ENCODE measurements at places on chromosomes 2 and 18. TPM values are rescaled to one million over a fixed set of nuclear protein-coding genes. Genes with fewer than 3 reads are reported as not detected.
A peak's percentile ranks its signal among the peaks of the same experiment; 100 is the strongest.

DNA sequence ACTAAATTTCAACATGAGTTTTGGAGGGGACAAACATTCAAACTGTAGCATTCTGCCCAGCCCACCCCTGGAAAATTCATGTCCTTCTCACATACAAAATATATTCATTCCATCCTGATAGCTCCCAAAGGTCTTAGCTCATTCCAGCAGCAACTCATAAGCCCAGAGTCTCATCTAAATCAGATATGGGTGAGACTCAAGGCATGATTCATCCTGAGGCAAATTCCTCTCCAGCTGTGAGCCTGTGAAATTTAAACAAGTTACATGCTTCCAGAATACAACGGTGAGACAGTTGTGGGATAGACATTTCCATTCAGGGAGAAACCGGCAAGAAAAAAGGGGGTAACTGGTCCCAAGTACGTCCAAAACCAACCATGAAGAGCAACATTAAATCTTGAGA is 43.5 kb upstream of the FAHD2A start:
- no peak for DNase-seq
- no peaks in the 10 kb centered on the region for H3K4me1 ChIP-seq
- no peak overlapping the region for H3K4me3 ChIP-seq
- H3K36me3 ChIP-seq: no peaks in the 10 kb centered on the region
- no peaks in the 10 kb centered on the region for H3K27me3 ChIP-seq
- no peak overlapping the region for H3K27ac ChIP-seq

The SERPINB11 gene
- total RNA-seq: not detected

The DSC3 gene
- not detected for total RNA-seq

DNA sequence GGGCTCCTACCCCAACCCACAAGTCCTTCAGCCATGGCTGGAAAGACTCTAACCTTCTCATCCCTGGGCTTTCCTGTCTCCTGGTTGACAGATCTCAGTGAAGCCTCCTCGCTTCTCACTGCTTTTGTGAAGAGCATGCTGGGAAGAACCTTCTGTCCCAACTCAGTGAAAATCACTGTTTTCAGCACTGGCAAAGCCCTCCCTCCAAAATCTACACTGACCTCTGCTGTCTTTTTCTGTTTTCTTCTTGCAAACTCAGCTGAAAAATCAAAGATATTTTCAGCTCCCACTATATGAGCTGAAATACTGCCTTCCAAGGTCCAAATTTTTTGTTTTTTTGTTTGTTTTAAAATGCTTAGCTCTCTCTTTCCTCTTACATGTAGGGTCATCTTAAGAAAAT is 266.3 kb upstream of the AGAP1 start:
- no peaks in the 10 kb centered on the region for H3K27me3 ChIP-seq
- no peak overlapping the region for H3K27ac ChIP-seq
- no peaks in the 10 kb centered on the region for H3K4me1 ChIP-seq
- no peaks in the 10 kb centered on the region for H3K36me3 ChIP-seq

DNA sequence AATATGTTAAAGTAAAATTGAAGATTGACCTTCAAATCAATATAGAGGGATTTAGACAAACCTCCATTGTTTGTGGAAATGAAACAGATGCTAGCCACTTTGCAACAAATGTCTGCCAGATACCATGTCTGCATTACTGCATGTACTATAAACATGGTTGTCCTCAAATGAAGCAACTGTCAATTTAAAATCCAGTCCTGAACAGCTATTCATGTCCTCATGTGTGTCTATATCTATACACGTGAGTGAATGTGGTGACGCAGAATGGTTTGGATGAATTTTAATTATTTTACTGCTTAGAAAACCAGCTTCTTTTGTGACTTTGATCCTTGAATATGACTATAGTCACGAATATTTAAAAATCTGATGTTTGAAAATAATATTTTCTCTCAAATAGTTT is 71.5 kb downstream of the NYAP2 start:
- H3K27me3 ChIP-seq: no peaks in the 10 kb centered on the region
- DNase-seq: no peak
- H3K36me3 ChIP-seq: no peaks in the 10 kb centered on the region
- H3K27ac ChIP-seq: no peak overlapping the region

DNA sequence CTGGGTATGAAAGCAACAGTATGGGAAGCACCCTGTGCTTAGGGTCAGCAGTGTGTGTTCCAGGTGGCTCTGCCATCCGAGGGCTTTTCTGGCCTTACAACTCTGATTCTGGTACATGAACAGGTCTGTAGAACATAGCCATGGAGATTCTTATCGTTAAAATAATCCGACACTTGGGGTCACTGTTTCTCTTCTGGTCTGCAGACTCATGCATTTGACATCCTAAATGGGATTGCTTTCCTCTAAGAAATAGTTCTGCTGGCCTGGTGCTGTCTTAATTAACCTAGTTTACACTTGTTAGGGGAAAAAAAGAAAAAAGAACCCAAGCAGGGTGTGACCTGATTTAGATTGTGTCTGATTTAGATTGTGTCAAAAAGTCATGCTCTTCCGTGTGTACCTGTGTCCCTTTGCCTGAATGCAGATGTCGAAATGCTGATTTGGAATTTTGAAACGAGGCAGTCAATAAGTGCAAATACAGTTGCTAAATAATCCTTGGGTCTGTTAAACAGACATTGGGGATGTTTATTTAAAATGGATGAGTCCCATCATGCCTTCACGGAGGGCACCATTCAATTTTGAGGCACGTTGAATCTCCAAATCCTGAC is 59.6 kb downstream of the TRPM8 start:
- DNase-seq: no peak
- no peaks in the 10 kb centered on the region for H3K4me1 ChIP-seq
- no peak overlapping the region for H3K27ac ChIP-seq
- no peaks in the 10 kb centered on the region for H3K36me3 ChIP-seq

- DNase-seq: no peak
- no peaks in the 10 kb centered on the region for H3K27me3 ChIP-seq
- H3K27ac ChIP-seq: no peak overlapping the region
- no peak overlapping the region for H3K4me3 ChIP-seq
- H3K36me3 ChIP-seq: no peaks in the 10 kb centered on the region
- no peaks in the 10 kb centered on the region for H3K4me1 ChIP-seq
These were observed 4.6 kb downstream of the HOXD1 start for GRCh38 chr2:176193048-176193447.

DNA sequence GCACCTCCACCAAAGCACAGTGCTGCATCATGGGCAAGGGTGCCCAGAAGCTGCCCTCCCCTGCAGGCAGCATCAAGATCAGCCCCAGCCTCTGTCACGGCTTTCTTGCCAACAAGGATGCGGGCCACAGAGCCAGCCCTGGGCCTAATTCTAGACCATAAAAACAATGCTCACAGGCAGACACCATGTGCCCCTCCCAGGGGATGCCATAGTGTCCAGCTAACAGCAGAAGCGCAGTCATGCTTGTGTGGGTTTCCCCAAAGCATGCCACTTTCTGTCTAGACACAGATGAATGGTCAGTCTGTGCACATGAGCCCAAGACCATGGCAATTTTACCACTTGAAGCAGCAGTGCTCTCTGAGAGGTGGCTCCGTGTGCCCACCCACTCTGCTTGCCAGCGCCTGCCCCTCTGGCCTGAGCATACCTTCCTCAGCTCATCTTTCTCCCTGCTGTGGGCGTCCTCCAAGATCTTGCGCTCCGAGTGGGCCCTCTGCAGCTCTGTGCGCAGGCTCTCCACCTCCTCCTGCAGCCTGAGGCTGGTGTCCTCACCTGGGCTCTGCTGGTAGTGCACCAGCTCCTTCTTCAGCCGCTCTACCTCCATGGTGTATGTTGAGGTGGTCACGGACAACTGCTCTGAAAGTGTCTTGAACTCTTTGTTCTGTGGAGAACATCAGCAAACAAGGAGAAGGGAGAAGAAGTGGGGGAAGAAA is 81.3 kb upstream of the ACAA2 start:
- DNase-seq: no peak
- H3K36me3 ChIP-seq: no peaks in the 10 kb centered on the region
- no peak overlapping the region for H3K27ac ChIP-seq
- no peaks in the 10 kb centered on the region for H3K27me3 ChIP-seq

- no peak for DNase-seq
- H3K27ac ChIP-seq: no peak overlapping the region
- no peaks in the 10 kb centered on the region for H3K4me1 ChIP-seq
These were observed 479.4 kb upstream of the TCF4 start for GRCh38 chr18:56067214-56067894.

DNA sequence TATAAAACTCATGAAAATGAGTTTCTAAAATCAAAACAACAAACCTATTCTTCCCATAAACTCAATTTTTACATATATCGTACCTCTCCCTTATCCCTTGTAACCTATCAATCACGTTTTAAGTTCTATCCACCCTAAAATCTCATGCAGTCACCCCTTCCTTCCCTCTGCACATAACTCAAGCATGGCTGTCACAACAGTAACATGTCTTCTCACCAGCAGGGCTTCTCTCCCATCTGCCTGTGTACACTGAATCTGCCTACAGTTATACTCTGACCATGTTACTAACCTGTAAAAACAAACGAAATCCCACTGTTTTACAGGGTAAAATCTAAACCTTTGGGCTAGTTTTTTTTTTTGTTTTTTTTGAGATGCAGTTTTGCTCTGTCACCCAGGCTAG is 68.2 kb downstream of the MAP4K3 start:
- H3K27ac ChIP-seq: no peak overlapping the region
- H3K27me3 ChIP-seq: no peaks in the 10 kb centered on the region
- H3K36me3 ChIP-seq: no peaks in the 10 kb centered on the region
- no peaks in the 10 kb centered on the region for H3K4me1 ChIP-seq
- H3K4me3 ChIP-seq: no peak overlapping the region

DNA sequence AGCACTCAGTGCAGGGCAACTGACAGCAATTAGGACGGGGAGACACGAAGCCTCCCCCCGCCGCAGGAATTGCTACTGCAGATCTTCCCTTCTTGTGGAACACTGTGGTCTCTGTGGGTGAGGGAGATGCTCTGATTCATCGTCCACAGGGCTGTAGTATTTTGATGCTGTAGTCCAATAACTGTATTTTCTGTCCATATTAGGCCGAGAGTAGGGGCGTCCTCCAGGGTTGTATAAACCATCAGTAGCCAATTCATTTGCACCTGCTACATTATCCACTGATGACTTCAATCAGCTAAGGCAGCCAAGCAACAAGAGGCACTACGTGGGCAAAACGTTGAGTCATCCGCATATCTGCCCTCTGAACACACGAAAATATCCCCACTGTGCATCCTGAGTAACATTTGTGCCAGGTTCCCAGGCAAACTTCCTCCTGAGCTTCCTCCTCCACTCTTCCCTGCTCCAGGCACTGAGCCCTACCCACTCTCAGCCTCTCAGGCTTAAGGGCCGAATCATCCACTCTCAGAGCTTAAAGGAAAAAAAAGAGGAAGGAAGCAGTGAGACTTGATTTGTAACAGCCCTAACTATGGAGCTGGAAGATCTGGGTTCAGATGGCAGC is 62.1 kb downstream of the LBH start:
- no peak overlapping the region for H3K4me3 ChIP-seq
- DNase-seq: no peak
- H3K27ac ChIP-seq: no peak overlapping the region
- no peaks in the 10 kb centered on the region for H3K4me1 ChIP-seq

DNA sequence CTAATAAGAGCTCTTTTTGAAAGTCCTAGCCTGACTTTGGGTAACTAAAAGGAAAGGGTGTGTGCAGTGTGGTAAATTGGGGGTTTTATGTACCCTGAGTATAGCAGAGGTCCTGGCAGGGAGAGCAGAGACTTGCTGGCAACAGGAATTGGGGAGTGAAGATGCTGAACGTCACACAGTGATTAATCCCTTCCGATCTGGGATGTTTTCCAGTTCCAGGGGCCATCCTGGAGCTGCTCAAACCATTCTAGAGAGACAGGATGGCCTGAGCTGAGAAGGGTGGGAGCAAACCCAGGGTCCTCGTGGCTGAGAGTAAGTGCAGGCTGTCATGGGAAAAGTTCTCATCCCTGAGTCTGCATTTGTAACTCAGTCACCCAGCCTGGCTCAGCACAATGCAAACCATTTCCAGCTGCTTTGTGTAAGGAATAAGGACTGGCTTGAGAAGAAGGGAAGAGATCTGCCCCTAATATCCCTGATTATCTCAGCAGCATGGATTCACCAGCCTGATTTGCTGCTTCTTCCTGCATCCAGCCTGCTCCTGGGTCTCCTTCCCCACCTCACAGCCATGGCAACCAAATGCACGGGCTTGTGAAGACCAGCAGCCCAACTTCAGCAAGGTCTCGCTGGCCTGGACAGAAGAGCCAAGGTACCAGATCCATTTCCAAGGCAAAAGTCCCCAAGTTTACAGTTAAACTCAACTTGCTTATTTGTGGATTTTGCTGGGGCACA is 47.1 kb upstream of the CELF4 start:
- no peak overlapping the region for H3K27ac ChIP-seq
- H3K4me3 ChIP-seq: no peak overlapping the region
- no peak for DNase-seq
- H3K27me3 ChIP-seq: no peaks in the 10 kb centered on the region

DNA sequence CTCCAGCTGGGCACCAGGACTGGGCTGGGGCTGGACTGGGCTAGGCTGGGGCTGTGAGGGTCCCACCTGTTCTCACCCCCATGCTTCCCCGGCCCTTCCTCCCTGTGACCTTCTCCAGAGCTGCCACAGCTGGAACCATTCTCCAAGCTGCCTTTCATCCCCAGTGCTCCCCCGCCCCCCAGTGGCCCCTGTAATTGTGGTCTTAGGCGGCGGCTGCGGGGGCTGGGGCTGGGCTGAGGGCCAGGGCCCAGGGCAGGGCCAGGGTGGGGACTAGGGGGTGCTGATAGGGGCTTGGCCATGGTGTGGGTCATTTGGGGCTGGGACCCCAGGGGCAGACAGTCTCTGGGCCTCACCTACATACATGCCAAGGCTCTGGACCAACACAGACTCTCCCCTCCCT is 2.8 kb upstream of the WNT10A start:
- no peaks in the 10 kb centered on the region for H3K36me3 ChIP-seq
- no peaks in the 10 kb centered on the region for H3K4me1 ChIP-seq
- no peak for DNase-seq

GRCh38 chr2:237486819-237487448 is at the start of gene MLPH:
TSS of gene MLPH (plus strand) at chr2:237487251. CDS start at chr2:237493427, 6,176 bp downstream.
- no peaks in the 10 kb centered on the region for H3K36me3 ChIP-seq
- no peak within 1 kb of the TSS for H3K27ac ChIP-seq
- H3K27me3 ChIP-seq: peaks cover 11% of the 10 kb centered on the region
- peak; percentile 71 for DNase-seq
- H3K4me1 ChIP-seq: peaks cover 7% of the 10 kb centered on the region

DNA sequence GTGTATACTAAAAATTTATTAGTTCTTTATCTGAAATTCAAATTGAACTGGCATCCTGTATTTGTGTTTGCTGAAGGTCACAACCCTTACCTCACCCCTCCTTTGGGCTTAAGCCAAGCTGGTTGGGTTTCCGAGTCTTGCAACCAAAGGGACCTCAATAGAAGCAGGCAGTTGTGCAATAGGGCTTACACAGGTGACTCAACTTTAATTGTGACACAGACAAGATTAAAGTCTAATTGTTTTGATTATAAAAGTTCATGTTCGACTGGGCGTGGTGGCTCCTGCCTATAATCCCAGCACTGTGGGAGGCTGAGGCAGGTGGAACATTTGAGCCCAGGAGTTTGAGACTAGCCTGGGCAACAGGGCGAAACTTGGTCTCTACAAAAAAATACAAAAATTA is 71.5 kb downstream of the RAB31 start:
- H3K36me3 ChIP-seq: no peaks in the 10 kb centered on the region
- no peaks in the 10 kb centered on the region for H3K4me1 ChIP-seq
- no peaks in the 10 kb centered on the region for H3K27me3 ChIP-seq
- no peak overlapping the region for H3K4me3 ChIP-seq
